Activated CD4-positive, alpha-beta T cell treated with anti-CD3 and anti-CD28 coated beads for 1 hour (primary cell): ENCODE measurements at places on chromosomes 16 and 17.
A peak's percentile ranks its signal among the peaks of the same experiment; 100 is the strongest.

DNA sequence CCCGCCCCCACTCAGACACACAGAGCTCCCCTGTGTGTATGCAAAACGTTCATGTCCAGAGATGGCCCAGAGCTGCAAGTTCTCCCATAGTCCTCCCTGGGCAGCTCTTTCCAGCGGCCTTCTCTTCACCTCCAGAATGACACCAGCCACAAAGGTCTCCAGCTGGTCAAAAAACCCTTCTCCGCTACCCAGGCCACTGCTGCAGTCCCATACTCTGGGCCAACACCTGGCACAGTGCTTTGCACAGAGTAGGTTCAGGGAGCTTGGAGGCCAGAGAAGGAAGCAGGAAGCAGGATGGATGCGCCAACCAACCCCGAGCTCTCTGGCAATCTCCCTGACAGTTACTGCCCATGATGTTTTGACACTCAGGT, 1.1 kb upstream of the STAT5B start:
- DNase-seq: no peak

DNA sequence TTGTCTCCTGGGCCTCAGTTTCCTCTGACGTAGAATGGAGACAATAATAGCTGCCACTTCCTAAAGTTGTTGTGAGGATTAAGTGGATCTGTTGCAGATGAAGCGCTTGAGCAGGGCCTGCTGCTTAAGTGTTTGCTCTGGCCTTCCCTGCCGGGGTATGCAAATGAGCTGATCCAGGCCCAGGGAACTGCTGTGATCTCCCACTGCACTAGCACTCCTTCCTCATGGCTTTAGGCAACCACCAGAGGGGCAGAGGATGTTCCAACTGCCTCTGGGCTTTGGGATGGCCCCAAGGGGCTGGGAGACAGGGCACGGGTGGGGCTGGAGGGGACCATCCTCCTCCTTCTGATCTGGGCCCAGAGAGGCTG, 6.2 kb downstream of the SBK1 start:
- DNase-seq: no peak

DNA sequence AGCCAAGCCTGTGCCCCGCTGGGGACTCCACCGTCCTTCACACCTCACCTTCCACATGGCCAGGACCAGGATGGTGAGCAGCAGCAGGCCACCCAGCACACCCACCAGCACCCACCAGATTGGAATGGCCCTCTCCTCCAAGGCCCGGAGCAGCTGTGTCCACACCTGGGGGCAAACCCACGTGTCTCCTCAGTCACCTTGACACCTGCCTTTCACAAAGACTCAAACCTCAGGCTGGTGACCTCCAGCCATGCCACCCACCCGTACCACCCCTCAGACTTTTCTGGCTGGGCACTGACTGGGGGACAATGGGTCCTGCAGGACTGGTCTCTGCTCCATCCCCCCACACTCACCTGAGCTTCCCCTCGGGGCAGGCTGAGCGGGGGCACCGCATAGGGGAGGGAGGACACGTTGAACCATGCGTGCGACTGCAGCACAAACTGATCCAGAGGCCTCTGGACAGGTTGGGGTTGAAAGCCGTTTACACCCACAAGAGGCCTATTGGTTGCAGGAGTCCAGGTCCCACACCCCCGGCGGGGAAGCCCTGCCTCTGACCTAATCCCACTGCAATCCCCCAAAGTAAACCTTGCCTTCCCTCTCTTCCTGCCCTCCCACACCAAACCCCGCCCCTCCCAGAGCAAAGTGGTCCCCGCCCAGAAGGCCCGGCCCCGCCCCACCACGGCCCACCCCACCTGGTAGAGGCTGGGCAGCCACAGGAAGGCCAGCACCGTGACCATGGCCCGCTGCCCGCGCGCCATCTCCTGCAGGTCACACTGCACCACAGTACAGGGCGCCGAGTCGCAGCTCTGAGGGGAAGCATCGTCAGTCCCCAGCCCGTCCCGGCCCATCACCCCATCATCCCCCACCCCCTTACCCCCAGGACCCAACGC, 10.9 kb upstream of the FAM171A2 start:
- no peak for DNase-seq

DNA sequence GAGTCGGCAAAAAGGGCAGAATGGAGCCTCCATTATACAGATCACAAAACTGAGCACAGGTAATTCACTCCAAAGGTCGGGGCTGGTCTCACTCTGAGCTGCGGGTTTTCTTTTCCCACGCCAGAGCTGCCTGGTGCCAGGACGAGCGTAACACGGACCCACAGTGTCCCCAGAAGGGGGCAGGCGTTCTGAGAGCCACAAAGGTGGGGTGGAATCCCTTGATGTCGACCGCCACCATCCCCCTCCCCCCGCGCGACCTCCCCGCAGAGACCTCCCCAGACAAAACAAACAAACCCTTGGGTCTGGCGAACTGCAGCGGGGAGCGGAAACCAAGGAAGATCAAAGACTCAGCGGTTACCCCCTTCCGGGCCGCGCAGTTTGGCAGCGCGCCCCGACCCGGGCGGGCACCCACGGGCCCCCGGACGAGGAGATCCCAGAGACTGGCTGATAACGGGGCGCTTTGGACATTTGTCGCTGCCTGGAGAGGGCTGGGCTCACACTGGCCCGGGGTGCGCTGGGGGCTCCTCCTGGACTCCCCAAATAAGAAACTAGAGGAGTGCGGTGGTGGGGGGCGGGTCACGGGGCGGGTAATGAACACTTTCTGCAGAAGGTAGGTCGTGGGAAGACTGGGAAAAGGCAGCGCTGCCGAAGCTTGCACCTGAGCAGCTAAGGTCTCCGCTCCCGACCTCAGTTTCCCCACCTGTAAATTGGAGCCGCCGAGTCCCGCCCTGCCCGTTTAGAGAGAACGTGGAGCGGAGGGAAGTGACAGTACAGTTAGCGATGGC, 664 bp upstream of the NKD1 start:
- peak; percentile 69 for DNase-seq

- no peak for DNase-seq
Observed at GRCh38 chr17:39899215-39899614, 19.2 kb downstream of the GSDMB start.

- DNase-seq: no peak
Observed at GRCh38 chr16:79363035-79363434, 237.5 kb downstream of the MAF start.

GRCh38 chr16:20814784-20815183, 8.5 kb downstream of the REXO5 start:
- no peak for DNase-seq

- DNase-seq: no peak
Observed at GRCh38 chr16:57268804-57269800, 15.4 kb downstream of the PLLP start.

GRCh38 chr17:40577611-40578065, 12.4 kb upstream of the CCR7 start:
- no peak for DNase-seq

- DNase-seq: no peak
Observed at GRCh38 chr16:66569131-66569530, 2.9 kb downstream of the CMTM1 start.

DNA sequence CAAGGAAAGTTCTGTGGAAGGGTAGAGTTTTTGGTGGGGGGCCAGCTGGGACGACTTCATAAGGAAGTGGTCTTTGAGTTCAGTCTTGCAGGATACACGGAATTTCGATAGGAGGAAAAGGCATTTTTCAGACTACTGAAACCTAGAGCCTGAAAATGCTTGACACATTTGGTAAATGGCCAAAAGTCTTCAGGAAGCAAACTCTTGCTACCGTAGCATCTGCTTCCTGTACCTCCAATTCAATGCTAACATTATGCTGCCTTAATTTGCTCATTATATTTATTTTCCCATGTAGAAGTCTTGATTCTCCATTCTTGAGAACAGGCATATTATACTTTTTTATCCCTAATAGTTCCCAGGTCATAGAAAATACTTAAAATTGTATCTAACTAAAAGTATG, 129.3 kb upstream of the MED13 start:
- DNase-seq: no peak

DNA sequence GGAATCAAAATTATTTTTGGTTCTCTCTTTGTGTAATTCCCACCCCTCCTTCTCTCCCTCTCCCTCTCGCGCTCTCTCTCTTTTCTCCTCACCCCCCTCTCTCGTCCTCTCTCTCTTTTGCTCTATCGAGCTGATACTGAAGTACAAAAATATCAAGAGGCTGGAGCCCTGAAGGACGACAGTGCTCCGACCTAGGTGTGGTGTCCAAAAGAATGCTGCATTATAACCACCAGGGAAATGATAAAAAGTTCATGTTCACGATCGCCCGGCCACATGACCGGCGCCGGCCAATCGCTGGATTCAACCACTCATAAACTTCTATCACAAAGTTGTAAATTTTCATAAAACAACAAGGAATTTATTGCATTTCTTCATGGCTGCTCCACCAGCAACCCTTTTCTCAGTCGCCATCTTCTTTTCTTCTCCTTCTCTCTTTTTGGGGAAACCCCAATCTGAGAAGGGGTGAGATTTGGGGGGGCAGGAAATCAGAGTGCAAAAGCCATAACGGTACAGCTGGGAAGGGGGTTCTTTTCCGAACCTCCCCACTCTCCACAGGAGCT, at the start of gene HOXB6:
Gene HOXB6 (minus strand): TSS at position 217 of the 560 bp plus-strand sequence. CDS start 6,836 bp downstream, outside the sequence.
- no peak for DNase-seq

DNA sequence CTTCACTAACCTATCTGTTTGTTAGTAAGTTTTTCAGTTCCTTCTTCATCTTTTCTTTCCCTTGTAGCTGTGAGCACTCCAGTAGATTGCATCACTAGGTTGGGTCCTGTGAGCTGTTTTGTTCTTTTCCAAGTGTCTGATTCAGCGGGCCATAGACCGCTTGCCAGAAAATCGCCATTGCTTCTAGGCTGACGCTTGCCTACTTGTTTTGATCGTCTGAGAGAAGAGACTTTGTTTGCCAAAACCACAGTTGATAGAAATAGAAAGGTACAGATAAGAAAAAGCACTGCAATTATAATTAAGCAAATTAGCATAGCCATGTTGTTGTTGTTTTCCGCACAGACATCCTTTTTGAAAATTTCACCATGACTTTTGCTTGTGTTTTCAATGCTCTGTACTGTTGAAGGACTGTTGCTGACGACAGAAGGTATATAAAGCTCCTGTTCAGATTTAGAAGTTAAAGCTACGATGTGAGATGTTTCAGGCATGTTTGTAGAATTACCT, 3.1 kb downstream of the EVI2A start:
- peak; percentile 37 for DNase-seq

- DNase-seq: no peak
Observed at GRCh38 chr17:80177986-80178595, 8.3 kb downstream of the CARD14 start.

DNA sequence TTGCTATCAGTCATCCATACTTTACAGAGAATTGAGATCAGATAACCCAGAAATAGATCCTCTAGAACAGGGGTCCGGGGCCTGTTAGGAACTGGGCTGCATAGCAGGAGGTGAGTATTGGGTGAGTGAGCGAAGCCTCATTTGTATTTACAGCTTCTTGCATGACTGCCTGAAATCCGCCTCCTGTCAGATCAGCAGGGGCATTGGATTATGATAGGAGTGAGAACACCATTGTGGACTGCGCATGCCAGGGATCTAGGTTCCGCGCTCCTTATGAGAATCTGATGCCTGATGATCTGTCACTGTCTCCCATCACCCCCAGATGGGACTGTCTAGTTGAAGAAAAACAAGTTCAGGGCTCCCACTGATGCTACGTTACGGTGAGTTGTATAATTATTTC, 13.0 kb upstream of the SCIMP start:
- no peak for DNase-seq

DNA sequence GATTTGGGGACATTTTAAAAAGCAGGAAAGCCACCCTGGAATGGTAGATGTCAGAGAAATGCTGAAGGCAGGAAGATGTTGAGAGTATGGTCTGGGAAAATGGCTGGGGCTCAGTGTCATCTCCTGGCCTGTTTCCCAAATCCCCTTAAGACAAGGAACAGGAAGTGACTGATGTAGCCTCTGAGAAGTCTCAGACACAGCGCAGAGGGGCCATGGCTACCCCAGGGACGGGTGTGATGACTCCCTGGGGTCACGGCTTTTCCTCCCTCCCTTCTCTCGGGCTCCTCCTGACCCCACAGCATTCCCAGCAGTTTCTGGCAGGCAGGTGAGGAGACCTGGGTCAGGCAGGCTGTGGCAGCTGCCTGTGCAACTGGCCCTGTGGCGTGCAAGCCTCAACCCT, 45.4 kb downstream of the RAP1GAP2 start:
- DNase-seq: no peak

GRCh38 chr17:18070861-18071340, 16.8 kb upstream of the DRG2 start:
- DNase-seq: no peak

- DNase-seq: no peak
Observed at GRCh38 chr17:42900460-42901331, at the start of gene G6PC1. TSS of gene G6PC1 (plus strand) at chr17:42900799. CDS start at chr17:42900877, 78 bp downstream.

GRCh38 chr17:4980644-4981216, 6.7 kb downstream of the CAMTA2 start:
- no peak for DNase-seq
